ENCODE measurements at places on chromosomes 13 and 19.

DNA sequence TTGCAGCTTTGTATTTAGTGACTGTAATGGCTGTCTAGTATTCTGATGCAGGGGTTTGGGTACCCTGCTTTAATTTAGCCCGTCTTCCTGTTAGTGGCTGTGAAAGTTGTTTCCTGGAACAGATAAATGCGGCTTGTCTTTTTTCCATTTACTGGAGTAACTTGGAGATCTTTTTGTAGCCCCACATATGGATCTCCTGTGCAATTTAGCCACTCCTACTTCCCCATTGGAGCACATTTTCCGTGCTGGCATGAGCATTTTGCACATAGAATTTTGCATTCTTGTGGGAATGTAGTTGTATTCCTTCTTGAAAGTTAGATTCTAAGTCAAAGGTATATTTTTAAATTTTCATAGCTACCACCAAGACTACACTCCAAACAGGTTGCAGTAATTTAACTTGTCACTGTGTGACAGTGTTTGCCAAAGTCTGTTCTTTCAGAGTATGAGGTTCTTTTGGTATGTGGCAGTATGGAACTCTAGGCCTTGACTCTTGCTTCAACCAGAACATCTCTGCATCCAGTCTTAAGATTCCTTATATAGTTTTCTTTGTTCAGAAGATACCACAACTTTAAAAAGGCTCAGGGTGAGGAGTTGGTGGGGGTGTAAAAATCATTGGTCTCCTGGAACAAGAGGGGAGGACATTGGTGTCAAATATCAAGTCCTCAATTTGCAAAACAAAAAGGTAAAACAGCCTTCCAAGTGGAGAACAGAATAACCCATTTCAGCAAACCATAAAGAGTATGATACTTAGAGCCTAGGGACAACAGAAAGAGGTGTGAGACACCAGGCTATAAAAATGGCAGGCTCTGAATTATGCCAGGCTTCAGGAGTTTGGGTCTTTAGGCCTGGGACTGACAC is 21.1 kb upstream of the CCDC97 start:
- DNase-seq = no peak

- peak; percentile 80 for DNase-seq
Measured at GRCh38 chr13:62747629-62748028, 1332.0 kb upstream of the PCDH20 start.

DNA sequence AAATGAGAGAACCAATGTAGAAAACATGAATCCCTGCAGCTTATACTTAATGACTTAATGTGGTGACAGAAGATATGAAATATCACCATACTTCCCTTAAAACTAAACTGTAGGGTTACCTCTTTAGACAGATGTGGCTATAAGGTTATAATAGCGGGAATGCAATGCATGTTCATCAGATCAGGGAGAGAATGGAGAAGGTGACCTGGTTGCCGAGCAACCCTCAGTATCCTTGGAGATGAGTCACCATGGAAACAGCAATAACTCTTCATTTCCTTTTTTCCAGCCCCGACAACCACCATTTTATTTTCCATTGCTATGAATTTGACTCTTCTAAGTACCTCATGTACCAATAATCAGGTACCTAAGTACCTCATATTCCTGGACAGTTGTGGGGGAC is 28.0 kb upstream of the ZNF835 start:
- no peak for DNase-seq

- DNase-seq = no peak
Measured at GRCh38 chr13:29456419-29456818, 139.1 kb downstream of the SLC7A1 start.

- DNase-seq = peak; percentile 95
Measured at GRCh38 chr13:30865123-30866049, 40.7 kb upstream of the MEDAG start.

GRCh38 chr19:8308891-8309291 is 733 bp upstream of the CD320 start:
- DNase-seq = no peak

DNA sequence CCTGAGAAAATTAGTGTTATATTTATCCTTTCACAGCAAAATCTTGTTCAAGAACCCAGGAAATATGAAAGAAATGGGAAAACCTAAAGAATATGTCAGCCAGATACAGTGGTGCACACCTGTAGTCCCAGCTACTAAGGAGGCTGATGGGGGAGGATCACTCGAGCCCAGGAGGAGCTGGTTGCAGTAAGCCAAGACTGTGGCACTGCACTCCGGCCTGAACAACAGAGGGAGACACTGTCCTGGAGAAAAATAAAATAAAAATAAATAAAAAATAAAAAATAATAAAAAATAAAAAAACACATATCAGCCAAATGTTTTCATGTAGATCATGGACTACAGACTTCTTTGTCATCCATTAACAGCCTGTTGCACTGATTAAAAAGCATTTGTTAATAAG is 244.8 kb upstream of the KLHL1 start:
- no peak for DNase-seq

DNA sequence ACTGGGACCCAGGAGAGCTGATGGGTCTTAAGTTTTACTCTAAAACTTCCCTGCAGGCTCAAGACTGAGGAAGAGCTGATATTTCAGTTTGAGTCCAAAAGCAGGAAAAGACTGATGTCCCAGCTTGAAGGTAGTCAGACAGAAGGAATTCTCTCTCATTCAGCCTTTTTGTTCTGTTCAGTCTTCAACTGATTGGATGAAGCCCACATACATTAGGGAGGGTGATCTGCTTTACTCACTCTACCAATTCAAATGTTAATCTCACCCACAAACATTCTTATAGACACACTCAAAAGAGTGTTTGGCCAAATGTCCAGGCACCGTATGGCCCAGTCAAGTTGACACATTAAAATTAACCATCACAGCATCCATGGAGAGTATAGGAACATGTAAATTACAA is 173.5 kb downstream of the KCNRG start:
- no peak for DNase-seq

GRCh38 chr13:72716776-72717175 is 10.7 kb downstream of the MZT1 start:
- no peak for DNase-seq

- DNase-seq = no peak
Measured at GRCh38 chr13:108377646-108378206, 108.2 kb downstream of the TNFSF13B start.

GRCh38 chr13:74003374-74003773 is 130.8 kb downstream of the KLF12 start:
- no peak for DNase-seq

DNA sequence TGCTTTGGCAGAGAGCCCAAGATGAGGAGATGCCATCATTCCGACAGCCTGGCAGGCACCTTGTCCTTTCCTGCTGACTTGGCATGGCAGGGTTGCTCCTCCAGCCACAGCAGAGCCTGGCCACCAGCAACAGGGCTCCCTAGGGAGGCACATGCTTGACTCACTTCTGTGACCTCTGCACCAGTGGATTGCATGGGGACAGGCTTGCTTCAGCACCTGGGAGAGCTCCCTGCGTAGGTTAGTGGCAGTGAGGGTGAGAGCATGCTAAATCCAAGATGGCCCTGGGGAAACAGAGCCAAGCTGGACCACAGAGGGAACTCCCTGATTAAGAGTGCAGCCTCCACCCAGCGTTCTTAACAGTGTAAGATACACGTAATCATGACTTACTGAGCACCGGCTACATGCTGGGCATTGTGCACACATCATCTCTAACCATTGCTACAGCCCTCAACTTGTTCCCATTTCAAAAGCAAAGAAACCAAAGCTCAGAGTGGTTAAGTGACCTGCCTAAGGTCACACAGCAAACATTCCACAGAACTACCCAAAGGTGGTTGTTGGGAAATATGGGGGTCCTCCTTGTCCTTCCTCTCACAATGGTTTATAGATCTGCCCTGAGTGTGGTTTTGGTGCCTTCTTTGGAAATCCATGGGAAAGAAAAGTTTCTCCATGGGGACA is 116.6 kb upstream of the UQCRFS1 start:
- peak; percentile 82 for DNase-seq

GRCh38 chr13:114043421-114044053 is 69.7 kb upstream of the C13orf46 start:
- peak; percentile 94 for DNase-seq

DNA sequence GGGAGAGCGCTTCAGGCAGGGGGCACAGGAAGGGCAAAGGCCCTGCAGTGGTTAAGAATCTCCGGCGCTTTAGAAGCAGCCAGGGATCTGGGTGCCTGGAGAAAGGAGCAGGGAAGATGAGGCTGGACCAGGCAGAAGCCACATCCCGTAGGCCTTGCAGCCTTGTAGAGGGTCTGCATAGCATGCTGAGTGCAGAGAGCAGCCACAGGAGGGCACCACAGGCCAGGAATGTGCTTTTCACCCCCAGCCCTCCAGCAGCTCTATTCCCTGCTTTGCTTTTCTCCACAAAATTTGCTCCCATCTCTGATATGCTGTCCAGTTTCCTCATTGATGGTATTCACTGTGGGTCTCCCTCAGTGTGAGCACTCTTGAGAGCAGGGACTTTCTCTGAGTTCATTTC is 5.7 kb downstream of the WDR62 start:
- DNase-seq = peak; percentile 74

DNA sequence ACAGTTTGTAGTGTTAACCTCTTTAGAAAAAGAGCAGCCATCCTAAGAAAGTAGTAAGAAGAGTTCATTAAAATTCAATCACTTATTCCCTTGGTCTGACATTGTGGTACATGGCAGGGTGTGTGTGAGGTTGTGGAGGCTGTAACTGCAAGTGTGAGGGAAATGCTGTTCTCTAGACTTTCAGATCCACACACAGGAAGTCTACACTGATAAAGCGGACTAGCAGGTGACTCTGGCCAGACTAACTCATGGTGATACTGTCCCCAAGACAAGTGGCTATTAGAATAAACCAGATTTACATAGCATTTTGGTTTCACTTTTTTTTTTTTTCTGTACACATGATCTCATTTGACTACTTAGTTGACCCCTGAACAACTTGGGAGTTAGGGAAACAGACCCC is 10.0 kb downstream of the MTIF3 start:
- DNase-seq = no peak

DNA sequence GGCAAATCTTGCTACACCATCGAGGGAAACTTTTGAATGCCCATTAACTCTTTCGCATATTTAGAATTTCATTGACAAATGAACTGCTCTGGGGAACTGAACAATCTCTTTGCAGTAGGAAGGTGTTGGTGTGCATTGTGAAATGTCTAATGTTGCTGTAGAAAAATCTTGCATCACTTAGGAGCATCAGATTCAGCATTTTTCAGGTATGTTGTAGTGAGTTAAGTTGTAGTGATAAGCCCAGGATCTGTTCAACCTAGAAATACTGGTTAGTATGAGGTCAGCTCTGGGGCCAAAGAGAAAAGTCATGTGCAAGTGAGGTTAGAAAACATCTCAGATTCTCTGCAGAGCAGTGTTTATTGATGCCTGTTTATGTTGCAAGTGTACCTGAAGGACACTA is 4.1 kb downstream of the FRY start:
- DNase-seq = no peak

GRCh38 chr13:45055902-45056648 is 64.2 kb upstream of the GTF2F2 start:
- no peak for DNase-seq

GRCh38 chr19:16429066-16429758 is 42.6 kb downstream of the EPS15L1 start:
- DNase-seq = no peak

DNA sequence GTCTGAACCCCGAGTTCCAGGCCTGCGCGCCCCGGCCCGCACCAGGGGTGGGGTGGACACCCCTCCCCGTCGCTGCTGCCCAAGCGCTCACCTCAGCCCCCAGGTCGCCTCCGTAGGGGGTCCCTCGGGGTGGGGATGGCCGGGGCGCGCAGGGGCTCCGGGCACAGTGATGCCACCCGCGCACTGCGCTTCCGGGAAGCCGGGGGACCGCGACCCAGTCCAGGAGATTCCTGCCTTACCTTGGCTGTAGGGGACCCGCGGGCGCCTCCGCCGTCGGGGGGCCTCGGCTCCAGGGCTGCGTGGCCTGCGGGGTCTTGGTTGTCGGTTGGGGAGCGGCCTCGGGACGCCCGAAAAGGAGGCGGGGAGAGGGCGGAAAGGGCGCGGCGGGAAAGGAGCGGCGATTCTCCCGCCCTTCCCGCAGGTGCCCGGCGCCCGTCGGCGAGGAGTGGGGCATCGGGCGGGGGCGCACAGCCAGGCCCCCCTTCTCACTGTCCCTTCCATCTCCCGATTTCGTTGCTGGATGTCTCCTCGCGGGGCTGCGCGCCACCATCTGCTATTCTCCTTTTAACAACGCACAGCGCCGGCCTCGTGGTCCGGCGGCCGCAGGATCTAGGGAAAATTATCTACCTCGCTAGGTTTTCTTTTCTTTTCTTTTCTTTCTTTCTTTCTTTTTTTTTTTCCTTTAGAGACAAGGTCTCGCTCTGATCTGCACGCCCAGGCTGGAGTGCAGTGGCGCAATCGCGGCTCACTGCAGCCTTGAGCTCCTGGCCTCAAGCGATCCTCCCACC is at the start of gene KEAP1:
Gene KEAP1 (minus strand): TSS at position 355 of the 788 bp plus-strand sequence. CDS start 3,323 bp downstream, outside the sequence.
- DNase-seq = peak; percentile 59

GRCh38 chr13:50991579-50992521 is 82.3 kb downstream of the RNASEH2B start:
- no peak for DNase-seq

DNA sequence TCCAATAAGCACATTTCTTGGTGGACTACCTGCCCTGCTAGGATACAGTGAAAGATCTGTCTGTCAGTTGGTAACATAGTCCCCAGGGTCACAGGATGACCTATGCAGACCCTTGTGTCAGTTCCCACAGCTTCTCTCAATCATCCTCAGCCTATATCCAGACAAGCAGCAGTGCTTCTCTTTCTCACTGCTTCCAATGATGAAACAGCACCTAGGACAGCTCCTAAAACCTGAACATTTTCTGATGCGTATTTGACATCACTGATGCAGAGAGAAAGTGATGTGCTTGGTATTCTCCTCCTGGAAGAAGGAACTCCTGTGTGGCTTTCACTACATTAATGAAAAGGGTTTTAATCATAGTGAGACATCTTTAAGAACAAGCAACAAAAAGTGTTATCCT is 43.7 kb downstream of the ZNF557 start:
- no peak for DNase-seq

- no peak for DNase-seq
Measured at GRCh38 chr13:43140985-43141384, 117.6 kb downstream of the DNAJC15 start.

Data from islet precursor cell (in vitro differentiated cells).